ENCODE measurements at places on chromosomes 6 and 20.

DNA sequence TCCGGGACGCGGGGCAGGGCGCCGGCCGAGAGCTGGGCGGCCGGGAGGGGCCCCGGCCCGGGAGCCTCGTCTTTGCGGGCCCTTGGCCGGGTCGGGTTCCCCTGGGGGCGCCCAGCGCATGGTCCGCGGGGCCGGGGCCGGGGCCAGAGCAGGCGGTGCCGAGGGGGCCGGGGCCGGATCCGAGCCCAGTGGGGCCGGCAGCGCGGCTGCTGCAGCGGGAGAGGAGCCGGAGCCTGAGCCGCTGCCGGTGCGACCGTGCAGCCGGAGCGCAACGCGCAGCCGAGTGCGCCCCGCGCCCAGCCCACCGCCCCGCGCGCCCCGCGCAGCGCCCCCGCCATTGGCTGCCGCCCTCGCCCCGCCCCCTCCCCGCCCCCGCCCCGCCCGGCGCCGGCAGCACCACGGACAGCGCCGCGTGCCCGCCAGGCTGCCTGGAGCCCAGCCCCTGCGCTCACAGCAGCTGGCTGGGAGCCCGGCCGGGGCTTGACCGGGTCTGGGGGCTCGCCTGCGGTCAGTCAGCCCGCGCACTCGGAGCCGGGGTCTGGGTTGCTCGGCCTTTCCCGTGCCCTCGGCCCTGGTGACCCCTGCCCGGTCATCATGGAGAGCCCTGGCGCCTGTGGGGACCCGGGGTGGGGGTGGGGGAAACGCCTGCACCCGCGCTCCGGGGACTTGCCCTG, at the start of gene HRH3:
Gene HRH3 (minus strand): TSS at position 287 of the 674 bp plus-strand sequence. CDS start 308 bp downstream, outside the sequence.
- DNase-seq = no peak

GRCh38 chr6:75089921-75090320, 115.9 kb downstream of the COL12A1 start:
- no peak for DNase-seq

DNA sequence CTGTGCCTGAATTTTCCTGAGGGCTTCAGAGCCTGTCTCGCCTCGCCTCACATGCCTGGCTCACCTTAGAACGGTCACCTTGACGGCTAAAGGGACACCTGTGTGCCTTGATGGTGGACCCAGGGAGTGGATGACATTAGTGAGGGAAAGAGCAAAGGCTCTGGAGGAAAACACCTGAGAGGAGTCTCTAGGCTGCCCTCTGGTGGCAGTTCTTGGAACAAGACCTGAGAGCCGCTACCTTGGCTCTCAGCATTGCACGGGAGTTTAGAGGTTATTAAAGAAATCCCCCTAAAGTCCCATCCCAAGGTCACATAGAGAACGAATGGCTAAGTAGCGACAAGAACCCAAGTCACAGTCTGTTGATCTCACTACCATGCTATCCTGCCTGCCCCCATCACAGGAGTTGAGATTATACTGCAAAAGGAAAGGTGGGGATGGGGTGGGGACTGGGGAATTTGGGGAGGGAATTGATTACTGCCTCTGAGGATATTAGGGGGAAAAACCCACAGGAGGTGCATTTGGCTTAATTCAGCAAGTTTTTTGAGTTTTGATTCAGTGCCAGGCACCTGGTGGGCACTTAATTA, 7.9 kb upstream of the CDSN start:
- peak; percentile 36 for DNase-seq

DNA sequence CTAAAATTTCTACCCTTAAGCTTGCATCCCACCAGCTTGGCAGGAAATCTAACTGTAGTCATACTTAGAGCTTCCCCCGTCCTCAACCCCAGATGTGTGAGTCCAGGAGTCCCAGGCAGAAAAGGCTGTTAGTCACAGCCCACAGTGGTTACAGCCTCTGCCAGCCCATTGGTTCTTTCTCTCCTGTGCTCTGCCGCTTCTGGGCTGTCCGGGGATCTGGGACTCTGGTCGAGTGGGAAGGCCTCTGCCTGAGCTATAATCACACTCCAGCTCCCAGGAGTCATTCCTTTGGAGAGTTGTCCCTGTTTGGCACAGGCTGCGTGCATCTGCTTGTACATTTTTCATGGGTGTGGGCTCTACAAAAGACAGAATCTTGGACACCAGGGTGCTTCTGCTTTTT, 45.6 kb upstream of the FYN start:
- no peak for DNase-seq

DNA sequence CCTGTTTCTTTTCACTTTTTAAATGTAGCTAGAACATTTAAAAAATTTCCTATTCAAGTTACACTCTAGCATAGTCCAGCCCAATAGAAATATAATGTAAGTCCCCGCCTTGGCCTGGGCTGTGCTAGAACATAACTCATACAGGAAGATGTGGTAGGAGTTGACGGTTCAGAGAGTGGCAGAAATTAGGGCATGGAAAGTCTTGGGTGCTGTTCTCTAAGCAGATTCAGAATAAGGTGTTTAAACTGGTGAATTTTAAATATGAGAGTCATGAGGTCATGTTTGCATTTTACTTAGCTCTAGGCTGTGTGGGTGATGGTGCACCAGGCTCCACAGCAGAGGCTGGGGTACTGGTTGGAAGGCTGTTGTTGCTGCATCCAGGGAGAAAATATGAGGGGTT, 256.5 kb downstream of the FARS2 start:
- peak; percentile 17 for DNase-seq

- no peak for DNase-seq
Observed at GRCh38 chr20:16708602-16709001, 21.2 kb upstream of the SNRPB2 start.

GRCh38 chr6:124822721-124823120, 139.5 kb upstream of the RNF217 start:
- no peak for DNase-seq

Data from stimulated activated CD4-positive, alpha-beta T cell treated with anti-CD3 and anti-CD28 coated beads, TNF-alpha, amount 100 ng/mL, for 48 hours (primary cell).